CD8-positive, alpha-beta memory T cell (primary cell): ENCODE measurements at places on chromosomes 7 and 10. TPM values are rescaled to one million over a fixed set of nuclear protein-coding genes. Genes with fewer than 3 reads are reported as not detected.

DNA sequence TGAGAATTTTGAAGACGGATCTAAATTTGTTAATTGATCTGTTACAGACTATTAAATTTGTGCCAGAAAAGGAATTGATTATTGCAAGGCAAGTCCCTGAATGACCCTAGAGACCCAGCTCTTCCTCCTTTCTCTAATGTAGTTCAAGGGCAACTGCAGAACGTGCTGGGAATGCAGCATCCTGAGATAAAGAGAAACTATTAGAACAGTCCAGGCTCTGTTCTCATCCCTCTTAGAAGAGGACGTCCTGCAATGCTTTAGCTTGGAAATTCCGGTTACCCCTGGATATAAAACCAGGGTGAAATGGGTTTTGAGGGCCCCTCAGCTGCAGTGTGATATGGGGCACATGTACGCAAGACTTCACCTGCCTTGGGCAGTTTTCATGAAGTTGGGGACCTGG, 67.3 kb downstream of the PTN start:
- H3K4me3 ChIP-seq, result no peak overlapping the region
- H3K27me3 ChIP-seq, result no peaks in the 10 kb centered on the region
- H3K27ac ChIP-seq, result no peak overlapping the region
- DNase-seq, result no peak
- no peaks in the 10 kb centered on the region for H3K4me1 ChIP-seq

The EBLN1 gene
- polyA plus RNA-seq, result not detected

DNA sequence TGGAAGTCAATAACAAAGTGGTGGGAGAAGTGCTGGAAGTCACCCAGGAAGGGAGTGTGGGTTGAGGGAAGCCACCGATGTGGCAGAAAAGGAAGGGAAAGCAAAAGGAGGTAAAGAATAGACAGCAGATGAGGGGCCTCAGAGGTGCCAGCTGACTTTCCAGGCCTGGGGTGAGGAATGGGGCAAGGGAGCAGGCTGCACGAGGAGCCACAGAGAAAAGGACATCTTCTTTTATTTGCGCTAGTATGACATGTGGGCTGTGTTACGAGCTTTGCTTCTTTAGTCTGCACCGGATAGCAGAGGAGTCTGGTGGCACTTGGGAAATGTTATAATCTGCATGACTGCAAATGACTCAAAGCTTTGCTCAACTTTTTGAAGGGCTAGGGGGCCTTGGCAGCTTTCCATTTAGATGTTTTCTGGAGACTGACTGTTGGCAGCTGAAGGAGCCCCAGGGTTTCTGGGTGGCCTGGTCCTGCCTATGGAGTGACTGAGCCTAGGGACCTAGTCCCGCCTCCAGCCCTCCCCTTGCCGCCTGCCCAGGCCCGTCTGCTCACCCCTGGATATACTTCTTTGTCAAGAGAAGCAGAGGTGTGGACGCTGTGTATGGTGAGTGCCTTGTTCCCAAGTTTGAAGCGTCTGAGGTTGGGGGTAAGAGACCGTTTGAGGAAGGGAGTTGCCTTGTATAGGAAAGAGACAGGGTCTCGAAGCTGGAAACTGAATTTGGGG, 5.1 kb downstream of the PRXL2A start:
- H3K36me3 ChIP-seq, result no peaks in the 10 kb centered on the region
- no peak for DNase-seq
- H3K27ac ChIP-seq, result no peak overlapping the region

- no peaks in the 10 kb centered on the region for H3K36me3 ChIP-seq
- H3K4me1 ChIP-seq, result no peaks in the 10 kb centered on the region
- H3K27ac ChIP-seq, result no peak overlapping the region
- H3K27me3 ChIP-seq, result no peaks in the 10 kb centered on the region
- H3K4me3 ChIP-seq, result no peak overlapping the region
- DNase-seq, result peak; percentile 44
Observed at GRCh38 chr10:103244666-103245271, 918 bp upstream of the RPEL1 start.

- no peak overlapping the region for H3K4me3 ChIP-seq
- no peak for DNase-seq
- H3K27ac ChIP-seq, result no peak overlapping the region
- H3K27me3 ChIP-seq, result no peaks in the 10 kb centered on the region
Observed at GRCh38 chr10:13823709-13824405, 237.1 kb downstream of the PRPF18 start.

The HABP2 gene
- polyA plus RNA-seq, result not detected

The CCDC3 gene
- polyA plus RNA-seq, result not detected

GRCh38 chr7:10888861-10889260, 84.8 kb upstream of the PHF14 start:
- H3K4me3 ChIP-seq, result peak overlapping the region; percentile 2
- DNase-seq, result peak; percentile 25
- no peaks in the 10 kb centered on the region for H3K36me3 ChIP-seq

- H3K4me3 ChIP-seq, result no peak overlapping the region
- no peaks in the 10 kb centered on the region for H3K27me3 ChIP-seq
- no peak for DNase-seq
- no peaks in the 10 kb centered on the region for H3K4me1 ChIP-seq
- no peaks in the 10 kb centered on the region for H3K36me3 ChIP-seq
- H3K27ac ChIP-seq, result no peak overlapping the region
Observed at GRCh38 chr7:5274441-5274840, 8.3 kb upstream of the SLC29A4 start.

- H3K4me1 ChIP-seq, result no peaks in the 10 kb centered on the region
- H3K4me3 ChIP-seq, result no peak overlapping the region
- no peaks in the 10 kb centered on the region for H3K36me3 ChIP-seq
- no peaks in the 10 kb centered on the region for H3K27me3 ChIP-seq
- no peak overlapping the region for H3K27ac ChIP-seq
Observed at GRCh38 chr7:84490661-84491060, 296.1 kb upstream of the SEMA3A start.

The DLX5 gene
- not detected for polyA plus RNA-seq

DNA sequence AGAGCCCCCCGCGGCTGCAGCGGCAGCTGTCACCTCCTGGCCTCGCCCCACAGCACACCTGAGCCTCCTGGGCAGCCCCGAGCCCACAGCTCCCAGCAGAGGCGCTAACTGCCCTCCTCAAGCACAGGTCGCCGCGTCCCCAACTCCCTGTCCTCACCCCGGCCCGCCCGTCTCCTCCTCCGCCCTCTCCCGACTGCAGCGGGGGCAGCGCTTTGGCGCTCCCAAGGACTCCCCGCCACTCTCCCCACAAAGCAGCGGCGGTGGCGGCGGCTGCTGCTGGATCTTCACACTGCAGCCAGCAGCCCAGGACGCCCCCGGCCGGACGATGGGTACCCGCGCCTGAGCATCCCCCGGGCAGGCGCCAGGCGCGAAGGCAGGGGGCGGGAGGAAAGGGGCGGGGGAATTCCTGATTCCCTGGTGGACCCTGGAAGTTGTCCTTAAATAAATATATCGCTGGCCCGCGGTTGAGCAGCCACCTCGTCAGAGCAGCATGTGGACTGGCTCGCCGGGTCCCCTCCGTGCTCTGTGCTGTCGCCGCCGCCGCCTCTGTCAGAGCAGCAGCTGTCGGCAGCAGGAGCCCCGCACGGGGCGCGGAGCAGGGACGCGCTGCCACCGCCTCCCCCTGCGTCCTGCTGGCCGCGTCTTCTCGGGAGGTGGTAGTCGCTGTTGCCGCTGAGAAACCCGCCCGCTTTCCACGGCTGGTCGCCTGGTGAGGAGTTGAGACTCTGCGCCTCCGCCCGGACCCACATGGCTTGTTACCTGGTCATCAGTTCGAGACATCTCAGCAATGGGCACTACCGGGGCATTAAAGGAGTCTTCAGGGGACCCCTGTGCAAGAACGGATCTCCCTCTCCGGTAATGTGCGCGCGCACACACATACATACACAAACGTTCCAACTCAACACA, at the start of gene ZNF804B:
Gene ZNF804B, plus strand, starts transcription at position 471 of the 906 bp plus-strand sequence. Its CDS starts 277 bp downstream, at position 748.
- no peak within 1 kb of the TSS for H3K27ac ChIP-seq
- H3K27me3 ChIP-seq, result no peaks in the 10 kb centered on the region
- H3K4me1 ChIP-seq, result no peaks in the 10 kb centered on the region
- no peak for DNase-seq
- no peak within 1 kb of the TSS for H3K4me3 ChIP-seq

DNA sequence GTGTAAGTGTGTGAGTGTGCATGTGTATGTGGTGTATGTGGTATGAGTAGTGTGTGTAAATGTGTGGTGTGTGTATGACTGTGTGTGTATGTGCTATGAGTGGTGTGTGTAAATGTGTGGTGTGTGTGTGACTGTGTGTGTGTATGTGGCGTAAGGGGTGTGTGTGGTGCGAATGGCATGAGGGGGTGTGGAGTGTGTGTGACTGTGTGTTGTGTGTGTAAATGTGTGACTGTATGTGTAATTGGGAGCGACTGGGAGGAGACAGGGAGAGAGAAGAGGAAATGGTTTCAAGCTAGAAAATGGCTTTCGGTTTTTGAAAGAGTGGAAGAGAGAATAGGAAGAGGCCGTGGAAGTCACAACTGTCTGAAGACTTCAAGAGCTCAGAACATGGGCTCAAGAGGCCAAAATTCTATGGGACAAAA, 23.6 kb upstream of the GATAD1 start:
- DNase-seq, result no peak
- no peaks in the 10 kb centered on the region for H3K27me3 ChIP-seq
- no peaks in the 10 kb centered on the region for H3K36me3 ChIP-seq
- H3K4me3 ChIP-seq, result no peak overlapping the region
- H3K4me1 ChIP-seq, result peaks cover 7% of the 10 kb centered on the region

DNA sequence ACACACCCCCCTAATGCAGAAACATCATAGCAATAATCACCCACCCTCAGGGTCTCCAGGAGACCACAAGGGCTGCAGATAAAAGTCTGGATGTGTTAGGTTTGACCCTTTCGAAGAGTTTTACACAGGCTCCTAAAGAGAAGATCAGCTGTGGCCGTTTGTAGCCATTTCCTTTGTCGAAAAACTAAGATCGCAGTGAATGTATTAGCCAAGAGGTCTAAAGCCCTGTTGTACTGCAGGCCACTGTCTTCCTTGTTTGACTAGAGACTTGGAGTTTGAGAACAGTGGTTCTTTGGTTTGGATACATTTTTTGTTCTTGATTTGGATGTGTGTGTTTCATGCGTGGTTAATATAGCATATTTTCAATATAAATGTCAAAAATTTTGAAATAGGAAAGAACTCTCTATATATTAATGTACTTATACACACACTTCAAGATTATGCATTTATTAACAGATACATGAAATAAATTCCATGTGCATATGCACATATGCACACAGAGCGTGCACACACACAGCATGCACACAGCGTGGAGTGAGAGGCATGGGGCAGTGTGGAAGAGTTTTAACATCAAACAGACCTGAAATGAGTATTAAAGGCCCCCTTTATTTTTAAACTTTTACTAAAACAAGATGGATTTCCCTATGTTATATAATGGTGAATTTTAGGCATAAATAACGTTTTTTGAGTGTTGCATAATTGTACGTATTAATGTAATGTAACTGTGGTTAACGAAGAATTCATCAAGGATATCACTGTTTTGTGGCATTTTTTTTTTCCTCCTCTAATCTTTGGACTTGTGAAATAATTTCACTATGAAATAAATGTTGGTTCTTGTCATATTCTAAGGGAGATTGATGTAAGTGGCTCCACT, 2.2 kb downstream of the IKZF1 start:
- H3K4me1 ChIP-seq, result peaks cover 56% of the 10 kb centered on the region
- H3K27me3 ChIP-seq, result no peaks in the 10 kb centered on the region
- no peak for DNase-seq
- peak overlapping the region; percentile 86 for H3K27ac ChIP-seq
- peak overlapping the region; percentile 92 for H3K4me3 ChIP-seq
- no peaks in the 10 kb centered on the region for H3K36me3 ChIP-seq

DNA sequence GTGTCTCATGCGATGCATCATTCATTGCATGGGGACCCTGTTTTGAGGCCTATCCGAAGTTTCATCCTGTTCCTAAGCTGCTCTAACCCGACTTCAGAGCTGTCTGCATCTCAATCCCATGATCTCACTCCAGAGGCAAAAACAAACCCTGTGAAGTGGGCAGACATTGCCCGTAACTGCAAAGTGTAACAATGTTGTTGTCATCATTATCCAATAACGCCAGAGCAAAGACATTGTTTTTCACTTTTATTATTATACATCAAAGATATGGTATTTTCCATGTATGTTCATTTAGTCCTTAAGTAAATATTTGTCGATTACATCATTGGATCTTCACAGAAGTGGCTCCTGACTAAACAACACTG, 246.7 kb downstream of the KLF6 start:
- H3K27ac ChIP-seq, result no peak overlapping the region
- no peak overlapping the region for H3K4me3 ChIP-seq
- H3K36me3 ChIP-seq, result no peaks in the 10 kb centered on the region
- no peaks in the 10 kb centered on the region for H3K4me1 ChIP-seq
- no peaks in the 10 kb centered on the region for H3K27me3 ChIP-seq

The SEMA3A gene
- polyA plus RNA-seq, result not detected

DNA sequence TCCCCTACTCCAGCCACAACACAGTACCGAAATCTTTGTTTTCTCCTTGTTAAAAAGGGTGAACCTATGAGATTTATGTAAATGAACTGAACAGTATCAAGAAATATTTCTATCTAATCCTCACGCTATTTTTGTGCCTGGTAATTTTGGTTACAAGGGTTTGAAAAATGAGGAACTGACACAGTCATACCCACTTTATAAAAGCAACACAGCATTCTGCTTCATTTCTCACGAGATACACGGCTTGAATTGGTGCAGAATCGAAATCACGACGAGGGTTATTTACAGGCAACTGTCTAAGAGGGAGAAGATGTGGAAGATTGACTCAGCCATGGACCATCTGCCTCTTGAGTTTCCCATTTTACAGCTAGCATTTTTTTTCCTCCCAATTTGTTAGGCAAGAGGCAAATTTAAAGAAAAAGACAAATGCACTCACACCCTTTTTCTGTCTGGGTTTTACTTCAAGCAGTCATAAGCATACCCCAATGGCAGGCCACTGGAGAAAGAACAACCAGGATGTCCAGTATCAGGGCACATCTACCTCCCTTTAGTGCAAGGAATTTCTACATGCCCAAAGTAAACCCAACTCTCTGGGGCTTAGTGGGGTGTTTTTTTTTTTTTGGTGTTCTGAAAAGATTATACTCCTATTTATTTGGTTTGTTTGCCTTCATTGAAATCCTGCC, 108.1 kb downstream of the ITGB8 start:
- no peak overlapping the region for H3K4me3 ChIP-seq
- no peaks in the 10 kb centered on the region for H3K27me3 ChIP-seq
- no peak overlapping the region for H3K27ac ChIP-seq
- no peaks in the 10 kb centered on the region for H3K4me1 ChIP-seq

DNA sequence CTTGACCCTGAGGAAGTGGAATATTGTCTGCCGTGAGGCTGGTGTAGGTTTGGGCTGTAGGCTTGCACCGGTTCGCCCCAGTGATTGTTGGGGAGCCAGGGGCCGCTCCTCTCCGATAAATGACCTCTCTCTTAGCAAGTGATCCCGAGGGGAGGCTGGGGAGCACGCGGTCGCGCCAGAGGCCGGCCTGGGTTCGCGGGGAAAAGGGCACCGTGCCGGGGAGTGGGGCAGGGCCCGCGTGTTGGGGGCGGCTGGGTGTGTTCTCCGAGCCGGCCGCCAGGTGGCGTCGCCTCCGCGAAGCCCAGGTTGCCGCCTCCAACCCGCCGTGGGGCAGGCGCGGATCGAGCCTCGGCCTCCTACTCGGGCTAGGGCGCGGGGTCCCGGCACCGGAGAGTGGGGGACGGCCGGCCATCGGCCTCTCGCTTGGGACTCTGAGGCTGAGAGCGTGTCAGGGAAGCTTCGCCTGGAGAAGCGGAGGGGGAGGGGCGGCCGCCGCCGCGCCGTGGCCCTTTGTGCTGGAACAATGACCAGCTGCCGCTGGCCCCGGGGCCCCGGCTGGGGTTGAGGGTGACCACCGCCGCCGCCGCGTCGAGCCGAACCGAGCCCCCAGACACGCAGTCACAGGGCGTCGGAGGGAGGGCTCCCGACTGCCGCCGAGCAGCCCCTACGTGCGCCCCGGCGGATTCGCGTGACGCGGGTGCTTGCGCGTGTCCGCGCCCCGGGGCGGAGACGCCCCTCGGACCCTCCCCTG, 442 bp upstream of the LZTS2 start:
- H3K4me3 ChIP-seq, result peak overlapping the region; percentile 72
- H3K36me3 ChIP-seq, result no peaks in the 10 kb centered on the region
- H3K4me1 ChIP-seq, result peaks cover 24% of the 10 kb centered on the region
- peak overlapping the region; percentile 78 for H3K27ac ChIP-seq
- DNase-seq, result peak; percentile 71
- H3K27me3 ChIP-seq, result no peaks in the 10 kb centered on the region

The FAM13C gene
- not detected for polyA plus RNA-seq
